Stimulated activated CD8-positive, alpha-beta memory T cell treated with anti-CD3 and anti-CD28 coated beads, Interleukin-15, amount 100 ng/mL, for 1 hour (primary cell): ENCODE measurements at places on chromosomes 3 and 15.

GRCh38 chr3:20588781-20589180, 402.8 kb upstream of the SGO1 start:
- no peak for DNase-seq

DNA sequence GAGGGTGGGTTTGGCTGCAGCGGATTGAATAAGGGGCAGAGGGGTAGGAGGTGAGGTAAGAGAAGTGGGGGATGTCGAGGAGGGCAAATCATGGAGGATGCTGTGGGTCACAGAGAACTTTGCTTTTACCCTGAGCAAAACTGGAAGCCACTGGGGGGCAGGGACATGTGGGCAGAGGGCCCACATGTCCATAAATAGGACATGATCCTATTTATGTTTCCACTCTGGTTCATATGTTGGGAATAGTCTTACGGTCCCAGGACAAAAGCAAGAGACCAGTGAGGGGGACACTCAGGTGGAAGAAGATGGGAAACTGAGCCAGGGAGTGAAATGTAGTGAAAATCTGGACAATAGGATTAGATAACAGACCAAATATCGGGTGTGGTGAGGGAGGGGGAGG, 85.5 kb upstream of the MRPS22 start:
- DNase-seq = no peak

GRCh38 chr3:134485075-134485717, 589 bp downstream of the ANAPC13 start:
- no peak for DNase-seq

DNA sequence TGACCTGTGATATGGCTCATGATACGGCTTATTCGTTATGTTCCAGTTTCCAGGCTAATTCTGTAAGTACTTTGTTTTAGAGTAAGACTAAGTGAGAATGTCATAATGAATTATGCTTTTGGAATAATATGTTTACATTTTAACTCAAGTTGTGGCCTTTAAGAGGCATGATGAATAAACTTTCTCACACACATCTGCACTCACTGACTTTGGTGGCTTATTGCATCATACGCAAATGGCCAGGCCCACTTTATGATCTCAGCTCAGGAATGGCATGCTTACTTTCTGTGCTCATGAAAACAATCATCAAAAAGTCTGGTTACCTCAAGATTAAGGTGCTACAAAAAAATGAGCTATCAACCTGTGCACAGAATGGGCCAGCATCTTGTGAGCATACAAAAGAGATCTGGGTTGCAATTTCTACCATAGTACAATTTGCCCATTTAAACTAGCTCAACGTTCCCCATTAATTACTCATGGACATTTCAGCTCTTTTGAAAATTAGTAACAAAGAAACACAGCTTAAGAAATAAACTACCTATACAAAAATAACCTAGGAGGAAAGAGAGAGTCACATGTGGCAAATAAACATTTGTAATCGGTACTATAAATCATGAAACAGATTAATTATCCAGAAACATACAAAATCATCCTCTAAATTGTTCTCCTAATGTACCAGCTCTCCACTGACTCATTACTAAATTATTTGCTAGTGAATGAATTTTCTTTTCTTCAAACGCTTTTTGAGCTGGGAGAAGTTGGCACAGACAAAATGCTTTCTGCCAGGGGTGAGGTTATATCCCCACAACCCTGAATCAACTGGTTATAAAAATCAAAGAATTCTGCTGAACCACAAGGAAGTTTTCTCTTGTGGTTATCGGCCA, 439.0 kb upstream of the ADAMTS9 start:
- no peak for DNase-seq
